ENCODE measurements at places on chromosomes 4 and X. TPM values are rescaled to one million over a fixed set of nuclear protein-coding genes. Genes with fewer than 3 reads are reported as not detected.

L1CAM gene
- 6.1 TPM for total RNA-seq

RTL5 gene
- 2.4 TPM for total RNA-seq

AMER1 gene
- total RNA-seq = 4.1 TPM

GRCh38 chr4:10316851-10317250 lies 140.4 kb downstream of the ZNF518B start:
- no peak for DNase-seq

- no peak for DNase-seq
Measured at GRCh38 chrX:15277604-15278003, 7.7 kb upstream of the ASB9 start.

GRCh38 chr4:69493515-69493914 lies 2.2 kb downstream of the UGT2B4 start:
- no peak for DNase-seq

DNA sequence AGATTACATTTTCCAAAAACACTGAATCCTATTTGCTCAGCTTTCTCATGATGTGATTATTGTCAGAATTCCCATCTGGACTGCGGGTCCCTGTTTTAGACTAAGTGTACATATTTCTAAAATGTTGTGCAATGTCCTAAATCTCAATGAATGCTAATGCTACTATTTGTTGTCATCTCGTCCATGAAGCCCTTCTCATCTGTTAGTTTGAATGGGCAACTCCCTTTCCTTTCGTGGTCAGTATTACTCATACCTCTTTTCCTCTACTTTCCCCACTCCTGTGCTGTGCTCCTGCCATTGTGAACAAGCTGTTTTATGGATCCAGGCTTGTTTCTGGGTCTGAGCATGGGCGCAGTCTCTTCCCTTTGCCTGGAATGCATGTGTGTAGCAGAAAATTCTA lies 91.0 kb downstream of the MID1 start:
- DNase-seq = no peak

- no peak for DNase-seq
Measured at GRCh38 chr4:39285111-39285795, 80.9 kb downstream of the RFC1 start.

DNA sequence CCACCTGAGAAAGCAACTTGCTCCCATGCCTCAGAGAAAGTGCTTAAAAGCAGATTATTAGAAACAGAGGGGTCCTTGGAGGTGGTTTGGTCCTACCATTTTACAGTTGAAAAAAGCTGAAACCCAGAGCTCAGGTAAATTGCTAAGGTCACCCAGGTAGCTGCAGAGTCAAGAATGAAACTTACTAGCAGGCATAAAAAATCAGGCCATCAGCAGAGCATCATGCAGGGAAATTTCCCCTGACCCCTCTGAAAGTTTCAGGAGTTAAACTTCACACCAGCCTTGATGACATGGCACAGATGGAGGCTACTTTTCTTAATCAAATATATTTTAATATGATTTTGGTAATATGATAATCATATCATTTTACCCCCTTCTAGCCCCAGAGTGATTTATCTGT lies 70.3 kb downstream of the IRF2 start:
- DNase-seq = no peak

GRCh38 chr4:173680278-173680677 lies 150.2 kb upstream of the HAND2 start:
- peak; percentile 62 for DNase-seq

- DNase-seq = no peak
Measured at GRCh38 chr4:175246941-175247340, 328.8 kb downstream of the ADAM29 start.

GRCh38 chrX:13899607-13900006 lies 82.7 kb upstream of the GPM6B start:
- DNase-seq = no peak

- no peak for DNase-seq
Measured at GRCh38 chr4:40843696-40844095, 93.9 kb downstream of the NSUN7 start.

- DNase-seq = no peak
Measured at GRCh38 chr4:73507541-73507940, 26.0 kb downstream of the AFM start.

DNA sequence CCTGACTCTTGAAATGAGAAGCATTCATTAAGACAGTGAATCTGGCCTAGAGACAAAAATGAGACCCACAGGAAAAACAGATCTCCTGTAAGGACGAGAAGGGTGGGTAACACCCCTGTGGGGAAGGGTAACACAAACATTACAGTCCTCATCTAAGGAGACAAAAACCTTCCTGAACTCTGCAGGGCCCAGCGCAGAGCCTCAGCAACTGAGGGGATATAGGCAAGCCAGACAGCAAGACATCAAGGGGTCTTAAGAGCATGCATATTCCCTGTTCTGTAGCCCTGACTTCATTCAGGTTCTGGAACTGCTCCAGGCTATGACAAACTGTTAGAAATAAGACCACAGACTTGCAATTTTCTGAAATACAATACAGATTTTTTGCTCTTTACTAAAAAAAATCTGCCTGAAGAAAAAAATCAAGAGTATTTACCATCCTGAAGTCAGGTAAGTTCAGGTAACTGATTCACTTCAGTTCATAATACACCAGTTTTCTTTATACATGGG lies 15.5 kb downstream of the COX18 start:
- no peak for DNase-seq

DNA sequence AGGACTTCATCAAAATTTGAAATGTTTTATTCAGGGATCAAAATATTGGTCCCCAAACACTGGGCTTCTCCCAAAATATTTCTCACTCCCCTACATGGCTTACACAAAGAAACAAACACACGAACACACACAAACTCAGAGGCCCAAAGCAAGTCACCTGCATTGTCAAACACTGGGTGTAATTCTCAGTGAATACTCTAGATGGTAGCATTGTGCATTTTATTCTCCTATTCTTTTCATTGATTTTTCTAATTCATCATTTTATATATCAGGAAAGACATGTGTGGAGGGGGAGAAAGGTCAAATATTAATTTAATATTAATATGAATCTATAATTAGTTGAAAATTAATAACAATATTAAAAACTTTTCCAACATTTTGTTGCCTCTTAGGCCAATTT lies 72.3 kb upstream of the TNMD start:
- DNase-seq = no peak

- no peak for DNase-seq
Measured at GRCh38 chr4:2685541-2685940, 70.6 kb downstream of the TNIP2 start.

- DNase-seq = no peak
Measured at GRCh38 chrX:134251241-134251640, 14.3 kb downstream of the CCDC160 start.

Data from Right ventricle myocardium inferior (tissue), 1 donor.